ENCODE measurements at places on chromosomes 2 and 18.

DNA sequence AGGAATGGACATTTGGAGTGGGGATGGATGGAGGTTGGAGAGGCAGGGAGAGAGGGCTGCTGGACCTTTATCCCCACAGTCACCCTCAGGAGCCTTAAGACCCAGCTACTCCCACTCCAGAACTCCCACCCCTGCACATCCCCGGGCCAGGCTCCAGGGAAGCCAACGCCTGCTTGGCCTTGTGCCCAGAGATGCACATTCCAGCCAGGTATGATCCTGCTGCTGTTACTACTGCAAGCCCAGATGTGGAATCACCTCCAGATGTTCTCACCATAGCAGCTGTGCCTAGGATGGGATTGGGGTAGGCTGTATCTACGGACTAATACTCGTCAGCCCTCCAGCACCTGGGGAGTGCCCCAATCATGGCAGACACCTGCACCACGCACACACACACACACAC lies 71.7 kb downstream of the ZFP36L2 start:
- DNase-seq = no peak

DNA sequence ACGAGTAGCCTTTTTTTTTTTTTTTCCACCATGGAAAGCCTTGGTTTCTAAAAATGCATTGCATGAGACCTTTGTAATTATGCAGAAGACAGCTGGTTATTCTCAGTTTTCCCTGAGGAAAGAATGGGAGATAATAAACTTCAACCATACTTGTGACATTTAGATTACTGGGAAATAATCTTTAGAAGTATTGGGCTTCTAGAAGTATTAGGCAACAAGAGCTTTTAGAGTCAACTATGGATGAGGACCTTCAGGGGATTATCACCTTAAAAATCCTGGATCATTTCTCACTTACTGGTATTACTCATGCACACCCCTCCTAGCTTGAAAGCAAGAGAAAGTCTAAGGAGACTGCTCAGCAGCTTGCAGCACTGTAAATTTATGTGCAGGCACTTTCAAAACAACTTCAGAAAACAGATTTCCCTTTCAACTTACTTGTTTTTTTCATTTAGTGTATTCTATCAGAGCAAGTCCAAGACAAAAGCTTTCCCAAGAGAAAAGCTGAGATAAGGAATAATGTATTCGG lies 175.9 kb downstream of the NRXN1 start:
- DNase-seq = no peak

DNA sequence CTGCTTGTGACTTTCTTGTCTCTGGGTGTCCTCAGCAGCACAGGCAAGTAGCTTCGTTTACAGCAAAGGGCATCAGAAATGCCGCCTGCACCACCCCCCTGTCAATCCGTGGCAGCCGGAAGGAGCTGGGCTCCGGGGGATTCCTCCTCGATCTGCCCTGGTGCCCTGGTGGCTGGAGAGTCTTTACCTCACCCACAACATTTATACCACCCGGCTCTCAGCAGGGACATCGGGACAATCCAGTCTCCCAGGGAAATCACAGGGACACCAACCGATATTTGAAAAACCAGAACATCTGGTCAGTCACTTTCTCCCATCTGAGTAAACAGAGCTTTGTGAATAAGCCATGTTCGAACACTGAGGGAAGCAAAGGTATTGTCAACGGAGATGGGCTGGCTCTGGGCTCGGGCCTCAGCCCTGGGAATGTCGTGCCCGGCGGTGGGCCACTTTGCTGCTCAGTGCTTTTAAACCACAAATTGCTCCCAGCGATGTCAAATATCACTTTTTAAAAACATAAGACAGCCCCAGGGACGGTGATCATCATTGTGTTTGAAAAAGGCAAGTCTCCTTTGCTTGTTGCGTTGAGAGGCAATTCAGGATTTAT lies 210.0 kb upstream of the SALL3 start:
- DNase-seq = no peak

DNA sequence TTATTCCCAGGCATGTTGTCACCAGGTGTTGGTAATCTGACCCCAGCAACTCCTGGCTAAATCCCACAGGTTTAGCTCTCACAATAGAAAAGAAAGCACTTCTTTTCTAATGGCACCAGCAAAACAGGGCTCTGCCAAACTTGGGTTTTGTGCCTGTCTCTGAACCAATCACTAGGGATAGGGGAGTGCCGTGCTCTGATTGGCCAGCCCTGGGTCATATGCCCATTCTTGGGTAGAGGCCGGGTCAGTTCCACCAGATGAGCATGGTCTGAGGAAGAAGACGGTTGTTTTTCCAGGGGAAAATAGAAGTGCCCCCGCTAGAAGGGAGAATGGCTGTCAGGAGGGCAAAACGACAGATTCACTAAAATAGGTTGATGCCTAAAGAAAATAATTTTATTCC lies 14.7 kb downstream of the CDK15 start:
- DNase-seq = no peak

DNA sequence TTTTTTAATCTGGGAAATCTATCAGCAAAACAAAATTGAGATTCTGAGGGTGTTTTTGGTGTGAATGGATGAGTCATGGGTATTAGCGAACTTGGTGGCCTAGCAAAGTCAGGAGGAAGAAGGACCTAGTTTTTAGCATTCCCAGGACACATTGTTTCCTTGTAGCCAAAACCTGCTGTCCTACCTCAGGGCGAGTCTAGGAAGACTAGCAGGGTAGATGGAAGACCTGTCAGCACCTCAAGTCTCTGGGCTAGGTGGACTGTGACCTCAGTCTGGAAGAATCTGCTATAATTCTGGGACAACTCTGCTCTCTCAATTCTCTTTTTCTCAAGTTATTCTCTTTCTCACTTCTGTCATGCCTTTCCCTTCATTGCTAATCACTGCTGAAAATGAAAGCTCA lies 1399.3 kb upstream of the LRRTM1 start:
- no peak for DNase-seq

DNA sequence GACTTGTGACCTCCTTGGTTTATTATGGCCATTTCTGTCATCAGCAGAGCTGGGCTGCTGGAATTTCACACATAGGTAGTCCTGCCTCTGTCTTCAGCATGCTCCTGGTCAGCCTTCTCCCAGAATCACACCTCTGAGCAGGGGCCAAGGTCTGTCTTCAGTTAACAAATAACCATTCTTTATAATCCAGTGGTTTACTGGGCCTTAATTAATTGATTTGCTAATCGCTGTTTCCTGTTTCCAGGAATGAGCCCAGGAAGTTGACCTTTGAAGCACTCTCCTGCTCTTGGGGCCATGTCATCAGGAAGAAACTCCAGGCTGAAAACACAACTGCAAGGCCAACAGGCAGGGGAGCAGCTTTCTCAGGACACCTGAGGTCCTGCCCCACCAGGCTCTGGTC lies 278.5 kb downstream of the SRBD1 start:
- no peak for DNase-seq

GRCh38 chr2:29749041-29749440 lies 172.3 kb downstream of the ALK start:
- DNase-seq = no peak

DNA sequence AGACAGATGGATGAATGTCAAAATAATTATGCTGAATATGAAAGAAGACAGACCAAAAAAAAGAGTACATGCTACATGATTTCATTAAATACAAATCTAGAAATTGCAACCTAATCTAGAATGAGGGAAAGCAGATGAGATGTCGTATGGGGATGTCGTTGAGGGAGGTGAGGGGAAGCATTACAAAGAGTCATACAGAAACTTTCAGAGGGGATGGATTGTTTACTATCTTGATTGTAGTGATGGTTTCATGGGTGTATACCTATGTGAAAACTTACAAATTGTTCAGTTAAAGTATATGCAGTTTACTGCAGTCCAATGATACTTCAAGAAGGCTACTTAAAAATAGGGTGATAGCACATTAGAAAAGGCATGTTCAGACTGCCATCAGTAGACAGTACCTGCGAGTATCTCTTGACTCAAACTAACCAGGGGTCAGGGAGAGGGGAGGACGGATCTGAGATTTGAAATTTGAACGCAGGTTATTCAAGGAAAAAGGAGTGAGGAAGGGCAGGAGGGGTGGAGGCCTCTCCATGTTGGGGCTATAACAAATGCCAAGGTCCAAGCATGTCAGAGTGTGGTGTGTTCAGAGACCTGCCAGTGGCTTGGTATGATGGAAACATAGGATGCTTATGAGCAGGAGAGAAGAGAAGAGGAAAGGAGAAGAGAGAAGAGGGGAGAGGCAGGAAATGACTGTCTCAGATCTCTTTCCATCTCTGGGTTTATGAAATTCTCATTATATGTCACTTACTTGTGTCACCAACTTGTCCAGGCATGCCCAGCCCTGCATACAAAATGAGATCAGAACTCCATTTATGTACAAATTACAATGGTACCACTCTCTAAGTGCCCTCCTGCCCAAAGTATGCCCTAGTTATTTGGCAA lies 257.3 kb upstream of the CXCR4 start:
- DNase-seq = no peak

DNA sequence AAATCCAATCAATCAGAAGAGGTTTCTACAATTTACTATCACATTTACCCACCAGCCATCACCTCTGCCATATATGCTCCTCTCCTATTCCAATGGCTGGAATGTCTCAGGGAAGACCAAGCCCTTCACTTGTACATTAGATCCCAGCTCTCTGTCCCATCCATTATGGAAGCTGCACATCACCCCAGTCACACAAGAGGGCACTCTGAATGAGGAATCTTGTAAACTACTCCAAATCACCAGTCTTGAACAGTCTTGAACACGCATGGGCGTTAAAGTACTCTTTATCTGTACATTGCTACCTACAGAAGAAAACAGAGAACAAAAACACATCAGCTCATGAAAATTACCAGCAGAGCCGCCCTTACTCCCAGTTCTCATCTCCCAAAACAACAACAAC lies 38.7 kb downstream of the ZC3H8 start:
- no peak for DNase-seq

DNA sequence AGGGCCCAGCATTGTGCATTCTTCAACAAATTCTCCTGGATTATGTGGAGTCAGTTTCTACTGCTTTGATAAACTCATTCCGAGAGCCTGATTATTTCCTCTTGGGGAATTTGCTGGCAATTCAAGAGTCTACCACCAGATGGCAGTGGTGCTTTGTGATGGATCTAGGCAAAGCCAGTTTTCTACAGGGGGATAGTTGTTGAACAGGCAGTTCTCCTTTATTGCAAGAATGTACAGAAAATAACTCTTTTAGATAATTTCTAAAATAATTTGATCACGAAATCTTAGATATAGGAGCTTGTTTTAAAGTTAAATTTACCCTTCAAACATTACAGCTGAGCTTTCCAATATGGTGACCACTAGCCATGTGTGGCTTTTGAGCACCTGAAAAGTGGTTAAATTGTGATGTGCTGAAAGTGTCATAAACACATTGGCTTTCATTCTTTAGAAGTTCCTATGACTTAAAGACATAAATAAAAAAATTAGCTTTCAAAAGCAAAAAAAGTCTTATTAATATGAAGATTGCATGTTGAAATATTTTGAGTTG lies 66.7 kb upstream of the HAAO start:
- peak; percentile 82 for DNase-seq

DNA sequence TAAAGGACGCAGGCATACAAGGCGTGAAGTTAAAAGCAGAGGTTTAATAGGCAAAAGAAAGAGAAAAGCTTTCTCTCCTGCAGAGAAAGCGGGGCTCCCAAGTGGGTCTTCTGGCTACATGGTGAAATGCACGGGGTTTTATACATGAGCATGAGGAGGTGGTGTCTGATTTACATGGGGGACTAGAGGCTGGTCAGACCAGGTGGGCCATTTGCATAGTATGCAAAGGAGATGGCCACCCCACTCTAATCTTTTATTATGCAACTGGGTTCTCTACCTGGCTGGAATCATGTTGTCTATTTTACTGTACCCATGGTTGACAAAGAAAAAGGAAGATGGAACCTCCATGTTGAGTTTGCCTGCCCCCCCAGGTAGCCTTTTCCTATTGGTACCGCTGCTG lies 356.2 kb downstream of the KCNJ3 start:
- no peak for DNase-seq

GRCh38 chr2:64928813-64929212 lies 60.4 kb upstream of the SLC1A4 start:
- DNase-seq = no peak

- no peak for DNase-seq
Observed at GRCh38 chr2:10221443-10221842, 81.3 kb upstream of the HPCAL1 start.

DNA sequence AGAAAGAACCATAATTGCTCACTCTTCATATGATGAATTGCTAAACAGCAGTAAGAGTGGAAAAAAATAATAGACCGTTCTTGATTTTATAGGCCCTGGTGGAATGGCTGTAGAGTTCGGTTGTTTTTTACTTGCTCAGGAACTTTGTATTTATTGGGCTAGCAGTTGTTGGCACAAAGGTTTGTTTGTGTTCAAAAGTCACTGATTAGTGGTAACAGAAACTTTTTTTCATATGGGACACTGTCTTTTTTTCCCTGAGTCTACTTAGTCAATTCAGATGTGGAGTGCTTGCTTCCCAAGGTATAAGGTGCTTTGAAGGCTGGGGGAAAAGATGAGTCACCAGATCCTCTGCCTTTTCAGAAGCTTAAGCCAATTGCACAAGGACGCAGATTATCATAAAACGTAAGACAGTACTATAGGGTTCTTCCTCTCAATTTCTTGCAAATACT lies 25.8 kb downstream of the PHLPP1 start:
- no peak for DNase-seq

GRCh38 chr2:99675130-99675661 lies 185.4 kb upstream of the REV1 start:
- DNase-seq = no peak

GRCh38 chr2:237391140-237391539 lies 22.8 kb downstream of the COL6A3 start:
- DNase-seq = no peak

GRCh38 chr2:165064743-165065142 lies 109.4 kb upstream of the SLC38A11 start:
- no peak for DNase-seq

DNA sequence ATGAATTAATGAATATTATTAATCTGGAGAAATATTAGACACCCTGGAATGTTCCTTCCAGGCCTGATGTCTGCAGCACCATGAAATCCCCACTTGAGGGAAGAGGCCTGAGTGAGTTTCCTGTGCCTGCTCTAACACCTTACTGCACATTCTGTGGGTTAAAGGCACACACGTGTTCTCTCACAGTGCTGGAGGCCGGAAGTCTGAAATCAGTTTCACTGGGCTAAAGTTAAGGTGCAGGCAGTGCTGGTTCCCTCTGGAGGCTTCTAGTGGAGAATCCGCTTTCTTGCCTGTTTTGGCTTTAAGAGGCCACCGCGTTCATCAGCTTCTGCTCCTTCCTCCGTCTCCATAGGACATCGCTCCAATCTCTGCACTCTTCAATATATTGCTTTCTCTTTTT lies 48.7 kb downstream of the ACKR3 start:
- no peak for DNase-seq

DNA sequence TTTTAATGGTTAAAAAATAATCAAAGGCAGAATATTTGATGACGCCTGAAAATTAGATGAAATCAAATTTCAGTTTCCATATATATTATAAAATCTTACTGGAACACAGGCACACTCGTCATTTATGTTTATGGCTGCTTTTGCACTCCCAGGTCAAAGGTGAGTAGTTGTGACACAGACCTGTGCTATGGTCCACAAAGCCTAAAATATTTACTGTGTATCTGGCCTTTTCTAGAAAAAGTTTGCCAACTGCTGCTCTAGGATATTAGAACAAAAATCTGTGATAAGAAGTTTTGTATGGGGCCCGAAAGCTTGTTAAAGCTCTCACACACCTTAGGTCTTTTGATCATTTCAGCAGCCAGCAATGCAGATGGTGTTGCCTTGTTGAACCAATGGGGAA lies 104.3 kb downstream of the PKP4 start:
- no peak for DNase-seq

- no peak for DNase-seq
Observed at GRCh38 chr2:68813596-68813995, 57.6 kb downstream of the BMP10 start.

All from kidney capillary endothelial cell (primary cell).